ENCODE measurements at places on chromosomes 1 and 21.

GRCh38 chr1:110086961-110087360, 16.5 kb upstream of the ALX3 start:
- DNase-seq: no peak

DNA sequence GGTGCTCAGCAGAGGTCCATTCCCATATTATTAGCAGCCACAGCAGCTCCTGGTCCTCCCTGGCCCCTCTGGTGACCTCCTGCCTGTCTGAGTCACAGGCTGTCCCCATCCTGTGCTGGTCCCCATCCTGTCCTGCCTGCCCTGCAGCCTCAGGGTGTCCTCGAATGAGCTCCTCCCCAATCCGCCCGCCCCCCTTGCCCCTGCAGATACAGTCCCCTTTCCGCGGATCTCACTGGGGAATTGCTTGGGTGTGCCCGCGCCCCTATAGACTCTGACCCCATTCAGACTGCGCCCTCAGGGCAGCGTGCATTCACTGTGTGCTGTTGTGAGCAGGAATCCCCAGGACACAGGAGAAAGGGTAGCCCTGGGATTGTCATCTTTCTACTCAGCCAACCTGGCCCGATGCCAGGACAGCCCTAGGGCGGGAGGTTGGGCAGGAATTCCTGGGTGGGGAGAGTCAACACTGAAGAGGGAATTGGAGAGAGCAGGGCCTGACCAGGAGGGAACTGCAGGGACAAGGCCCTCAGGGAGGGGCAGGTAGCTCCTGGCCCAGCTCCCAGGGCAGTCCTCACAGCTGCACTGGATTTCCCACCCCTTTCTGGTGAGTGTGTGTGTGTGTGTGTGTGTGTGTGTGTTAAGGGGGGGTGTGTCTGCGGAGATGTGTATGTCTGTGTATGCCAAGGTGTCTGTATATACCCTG, 1.1 kb upstream of the GUCA2A start:
- DNase-seq: no peak

DNA sequence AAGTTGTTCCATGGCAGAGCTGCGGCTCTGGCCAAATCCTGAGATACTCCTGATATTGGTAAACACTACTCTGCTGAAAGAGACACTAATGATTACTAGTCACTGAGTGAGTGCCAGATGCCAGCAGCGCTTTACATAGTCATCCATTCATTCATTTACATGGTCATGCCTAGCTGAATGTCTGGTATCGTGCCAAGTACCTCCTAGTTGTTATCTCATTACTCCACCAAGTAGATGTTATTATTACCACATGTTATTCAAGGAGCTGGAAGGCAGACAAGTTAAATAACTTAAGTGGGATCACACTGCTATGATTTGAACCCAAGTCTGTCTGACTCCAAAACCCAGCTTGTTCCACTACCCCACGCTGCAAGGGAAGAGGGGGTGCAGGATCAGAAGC, 4.7 kb downstream of the OLFML2B start:
- no peak for DNase-seq

DNA sequence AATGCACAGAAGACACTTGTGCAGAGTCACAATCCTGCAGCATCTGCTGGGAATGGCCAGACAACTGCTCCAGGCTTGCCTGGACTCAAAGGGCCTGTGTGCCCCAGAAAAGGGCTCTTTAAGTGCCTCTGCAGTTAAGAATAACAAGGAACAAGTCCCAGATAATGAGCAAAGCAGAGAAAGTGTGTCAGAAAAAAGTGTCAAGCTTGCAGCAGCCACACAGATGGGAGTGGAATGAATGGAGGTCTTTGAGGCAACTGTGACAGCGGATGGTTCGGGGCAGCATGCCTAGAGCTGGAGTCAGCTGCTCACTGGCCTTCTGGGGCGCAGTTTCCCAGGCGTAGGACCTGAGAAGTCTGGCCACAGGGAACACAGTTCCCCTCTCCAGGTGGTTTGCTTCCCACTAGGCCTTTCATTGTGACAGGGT, 5.1 kb downstream of the PARP1 start:
- peak; percentile 84 for DNase-seq

- no peak for DNase-seq
Observed at GRCh38 chr1:58627221-58627620, 50.2 kb upstream of the TACSTD2 start.
